ENCODE measurements at places on chromosomes 12 and 14.

DNA sequence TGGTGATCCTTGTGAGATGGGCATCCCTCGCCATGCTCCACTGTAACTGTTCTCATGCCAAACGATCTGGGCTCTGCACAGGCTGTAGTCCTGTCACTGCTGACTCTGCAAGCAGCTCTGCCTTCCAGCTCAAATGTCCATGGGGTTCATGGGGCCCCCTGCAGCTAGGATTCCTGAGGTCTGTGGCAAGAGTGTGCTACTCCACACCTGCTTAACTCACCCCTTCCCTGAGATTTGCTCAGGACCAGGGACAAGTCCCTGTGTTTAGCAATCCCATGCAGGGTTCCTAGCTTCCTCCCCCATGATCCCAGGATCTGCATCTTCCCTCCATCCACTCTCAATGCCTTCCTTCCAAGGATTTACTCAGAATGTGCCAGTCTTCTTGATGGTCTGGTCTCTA, 241.0 kb downstream of the ASCL1 start:
- DNase-seq = no peak

GRCh38 chr14:99280852-99281251, 8.9 kb upstream of the BCL11B start:
- no peak for DNase-seq

GRCh38 chr14:99157246-99157645, 114.8 kb downstream of the BCL11B start:
- DNase-seq = no peak

DNA sequence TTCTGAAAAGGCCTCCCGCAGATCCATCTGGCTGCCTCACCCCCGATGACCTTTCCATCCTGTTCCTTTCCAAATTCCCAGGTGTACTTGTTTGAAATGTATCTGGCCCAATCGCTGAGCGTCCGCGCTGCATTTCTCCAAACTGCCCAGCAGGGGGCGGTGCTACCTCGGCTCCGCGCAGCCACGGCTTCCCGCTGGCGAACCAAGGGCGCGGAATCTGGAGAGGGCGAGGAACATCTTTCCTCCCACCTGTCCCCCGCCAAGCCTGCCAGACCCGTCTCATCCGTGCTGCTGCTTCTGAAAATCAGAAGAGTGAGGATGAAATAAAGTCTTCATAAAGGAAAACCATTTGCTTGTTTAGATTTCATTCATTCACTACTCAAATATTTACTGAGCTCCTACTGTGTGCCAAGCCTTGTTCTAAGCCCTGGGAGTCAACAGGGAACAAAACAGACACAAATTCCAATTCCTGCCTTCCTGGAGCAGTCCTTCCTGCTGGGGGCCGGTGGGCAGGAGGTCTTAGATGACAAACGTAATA, 16.8 kb upstream of the MYL2 start:
- DNase-seq = peak; percentile 45

DNA sequence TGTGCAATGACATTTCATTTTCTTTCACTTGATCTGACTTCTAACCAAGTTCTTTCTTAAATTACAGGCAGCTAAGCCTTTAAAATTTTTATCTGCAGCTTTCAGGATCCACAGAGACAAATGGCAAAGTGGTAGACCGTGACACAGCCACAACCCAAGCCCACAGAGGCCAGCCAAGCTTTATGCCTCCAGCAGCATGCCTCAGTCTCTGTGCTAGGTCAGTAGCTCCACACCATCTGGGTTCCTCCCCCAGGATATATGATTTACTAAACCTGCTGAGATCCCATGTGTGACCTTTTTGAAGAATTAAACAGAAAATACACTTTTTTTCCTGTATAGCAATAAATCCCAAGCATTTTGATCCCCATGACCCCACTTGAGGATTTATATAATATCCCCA, 290.4 kb upstream of the CAND1 start:
- DNase-seq = no peak

- DNase-seq = no peak
Measured at GRCh38 chr12:15013634-15014179, 40.9 kb downstream of the PDE6H start.

GRCh38 chr14:102776761-102777710, at the start of gene TRAF3:
TSS of gene TRAF3 (plus strand) at chr14:102777449. CDS start at chr14:102870202, 92,753 bp downstream.
- peak; percentile 87 for DNase-seq

DNA sequence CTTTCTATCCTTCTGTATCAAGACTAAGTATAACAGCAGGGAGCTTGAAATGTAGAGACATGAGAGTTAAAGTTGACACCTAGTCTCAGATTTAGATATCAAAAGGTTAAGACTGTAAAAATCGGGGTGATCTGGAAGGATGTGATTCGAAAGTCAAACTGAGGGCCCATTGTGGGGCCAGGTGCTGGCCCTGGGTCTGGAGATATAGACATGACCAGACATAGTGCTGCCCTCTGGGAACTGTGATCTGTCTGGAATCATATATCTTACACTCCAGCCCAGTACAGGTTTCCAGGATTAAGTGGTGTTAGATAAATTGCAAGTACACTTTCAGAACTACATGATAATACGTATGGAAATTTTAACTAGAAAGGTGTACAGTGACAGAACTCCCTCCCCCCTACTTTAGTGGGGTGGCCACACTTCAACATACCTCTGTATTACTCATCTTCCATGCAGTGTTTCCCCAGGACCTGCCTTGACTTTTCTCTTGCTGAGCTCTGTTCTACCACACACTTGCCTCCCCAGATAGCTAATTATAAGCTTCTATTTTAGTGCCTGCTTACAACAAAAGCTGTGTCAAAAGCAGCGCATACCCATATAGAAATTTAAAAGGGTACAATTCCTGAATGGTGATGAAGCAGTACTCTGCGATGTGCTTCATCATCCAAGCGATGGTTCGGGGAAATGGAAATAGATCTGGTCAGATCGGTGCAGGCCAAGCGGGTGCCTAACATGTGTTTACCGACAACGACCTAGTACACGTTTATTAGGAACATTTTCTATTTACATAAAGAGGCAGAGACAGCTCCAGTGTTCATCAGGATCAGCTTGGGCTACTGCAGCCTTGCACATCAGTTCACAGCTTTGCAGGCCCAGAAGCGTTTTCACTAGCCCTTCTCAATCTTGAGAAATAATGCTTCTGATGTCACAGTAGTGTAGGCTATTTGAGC, 68.7 kb downstream of the ARF6 start:
- no peak for DNase-seq

GRCh38 chr12:81974762-81975161, 215.6 kb upstream of the PPFIA2 start:
- DNase-seq = no peak

DNA sequence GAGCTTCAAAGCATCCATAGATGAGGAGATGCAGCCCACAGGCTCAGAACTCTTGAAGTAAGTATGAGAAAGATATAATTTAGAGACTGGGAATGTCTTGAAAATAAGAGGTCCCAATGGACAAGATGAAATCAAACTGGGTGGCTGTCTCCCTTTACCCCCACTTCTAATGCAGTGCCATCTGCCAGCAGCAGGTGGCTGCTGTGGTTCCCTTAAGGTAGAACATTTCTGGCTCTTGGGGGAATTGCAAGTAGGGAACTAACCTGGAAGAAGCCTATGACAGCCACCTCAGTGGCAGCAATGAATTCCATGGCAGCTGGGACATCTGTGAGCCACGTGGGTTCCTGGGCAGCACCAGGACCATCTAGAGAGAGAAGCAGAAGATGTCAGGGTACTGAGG, 648 bp downstream of the ERP27 start:
- DNase-seq = no peak

- peak; percentile 87 for DNase-seq
Measured at GRCh38 chr12:42097971-42098370, 46.7 kb downstream of the GXYLT1 start.

DNA sequence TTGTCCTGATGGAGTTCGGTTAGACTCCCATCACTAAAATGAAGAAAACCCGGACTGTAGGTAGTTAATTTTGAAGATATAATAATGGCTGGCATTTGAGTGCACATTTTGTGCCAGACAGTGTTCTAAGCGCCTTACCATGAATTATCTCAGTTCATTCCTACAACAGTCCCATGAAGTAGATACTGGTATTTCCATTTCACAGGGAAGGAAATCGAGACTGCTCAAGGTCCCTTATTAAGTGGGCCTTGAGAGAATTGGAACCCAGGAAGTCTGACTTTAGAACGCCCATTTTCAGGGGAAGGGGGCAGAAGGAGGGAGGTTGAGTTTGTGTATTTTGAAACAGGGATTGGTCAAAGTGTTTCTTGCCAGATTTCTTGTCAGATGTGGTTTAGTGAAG, 855 bp downstream of the MNAT1 start:
- DNase-seq = no peak

GRCh38 chr12:101823891-101824290, 6.9 kb downstream of the GNPTAB start:
- peak; percentile 50 for DNase-seq

- DNase-seq = no peak
Measured at GRCh38 chr14:56294128-56294527, 175.9 kb downstream of the PELI2 start.

DNA sequence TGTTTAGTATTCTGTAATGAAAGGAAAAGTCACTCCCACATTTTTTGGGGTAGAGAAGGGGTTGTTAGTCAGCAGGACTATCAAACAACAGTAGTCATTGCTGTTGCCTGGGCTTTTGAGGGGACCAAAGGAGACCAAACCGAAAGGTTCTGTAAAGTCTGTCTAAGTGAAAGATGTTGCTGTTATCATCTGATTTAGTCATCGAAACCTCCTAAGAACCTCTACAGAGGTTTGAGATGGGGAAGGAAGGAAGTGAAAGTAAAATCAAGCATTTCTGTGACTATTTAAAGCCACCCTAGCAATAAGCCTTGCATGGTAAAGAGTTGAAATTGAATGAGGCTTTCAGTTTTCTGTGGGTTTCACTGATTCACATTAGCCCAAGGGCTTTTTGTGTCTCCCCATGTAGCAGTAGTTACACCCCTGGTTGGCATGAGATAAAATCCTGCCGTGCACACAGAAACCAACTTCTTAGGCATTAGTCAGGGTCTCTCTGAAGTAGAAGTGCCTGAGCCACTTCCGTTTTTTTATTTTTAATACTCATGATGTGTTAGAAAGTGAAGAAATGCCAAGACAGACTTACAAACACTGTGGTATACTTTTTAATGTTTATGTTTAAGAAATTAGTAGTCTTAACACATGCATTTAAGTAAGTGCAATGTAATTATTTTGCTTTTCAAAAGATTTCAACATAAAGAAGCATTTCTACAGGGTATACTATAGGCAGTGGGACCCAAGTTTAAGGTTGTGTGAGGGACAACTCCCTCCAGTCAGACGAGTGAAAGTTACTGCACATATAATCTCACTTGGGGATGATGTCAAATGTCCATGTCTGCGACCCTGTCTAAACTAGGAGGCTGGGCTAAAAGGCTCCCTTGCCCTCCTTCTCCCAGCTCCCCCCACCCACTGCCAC, 50.4 kb downstream of the DYRK2 start:
- DNase-seq = peak; percentile 33

GRCh38 chr12:62703011-62703380, 232.0 kb downstream of the PPM1H start:
- no peak for DNase-seq

GRCh38 chr14:20522332-20522731, 17.0 kb downstream of the RNASE10 start:
- DNase-seq = no peak

- no peak for DNase-seq
Measured at GRCh38 chr12:99147130-99147529, 500.4 kb upstream of the GARIN6 start.

GRCh38 chr14:20799892-20800544, 2.6 kb downstream of the RNASE1 start:
- no peak for DNase-seq

GRCh38 chr12:124002021-124002644, 29.1 kb downstream of the ZNF664 start:
- DNase-seq = no peak

GRCh38 chr12:108511633-108512540, 3.2 kb upstream of the FICD start:
- peak; percentile 75 for DNase-seq

DNA sequence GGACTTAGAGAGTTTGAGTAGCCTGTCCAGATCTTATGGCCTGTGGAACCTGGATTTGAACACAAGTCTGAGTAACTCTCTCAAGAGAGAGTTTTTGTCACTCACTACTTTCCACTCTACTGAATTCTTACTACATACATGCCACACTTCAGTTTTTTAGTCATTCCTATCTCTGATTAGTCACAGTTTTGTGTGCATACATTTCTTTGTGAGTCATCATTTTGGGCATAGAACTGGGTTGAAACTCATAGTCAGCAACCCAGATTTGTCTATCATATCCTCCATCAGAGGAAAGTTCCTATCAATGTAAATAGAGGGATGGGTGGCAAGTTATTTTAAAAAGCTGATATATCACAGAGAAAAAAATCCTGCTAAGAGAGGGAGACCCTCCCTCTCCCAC, 42.9 kb downstream of the FLRT2 start:
- no peak for DNase-seq

GRCh38 chr14:49405291-49405690, 180.9 kb downstream of the RPS29 start:
- DNase-seq = no peak

- no peak for DNase-seq
Measured at GRCh38 chr12:121916719-121917118, 1.7 kb upstream of the CFAP251 start.

GRCh38 chr12:51600721-51601120, 9.7 kb downstream of the SCN8A start:
- DNase-seq = no peak

- no peak for DNase-seq
Measured at GRCh38 chr12:112980491-112981158, 2.3 kb downstream of the OAS2 start.
